Right atrium auricular region (tissue), 2 donors: ENCODE measurements at places on chromosomes 13 and 19.

- H3K27me3 ChIP-seq, result no peaks in the 10 kb centered on the region
- no peak overlapping the region for H3K4me3 ChIP-seq
- no peak overlapping the region for H3K27ac ChIP-seq
- peak; percentile 42 for DNase-seq
These were observed 130.5 kb downstream of the ATP11A start for GRCh38 chr13:112820318-112820717.

DNA sequence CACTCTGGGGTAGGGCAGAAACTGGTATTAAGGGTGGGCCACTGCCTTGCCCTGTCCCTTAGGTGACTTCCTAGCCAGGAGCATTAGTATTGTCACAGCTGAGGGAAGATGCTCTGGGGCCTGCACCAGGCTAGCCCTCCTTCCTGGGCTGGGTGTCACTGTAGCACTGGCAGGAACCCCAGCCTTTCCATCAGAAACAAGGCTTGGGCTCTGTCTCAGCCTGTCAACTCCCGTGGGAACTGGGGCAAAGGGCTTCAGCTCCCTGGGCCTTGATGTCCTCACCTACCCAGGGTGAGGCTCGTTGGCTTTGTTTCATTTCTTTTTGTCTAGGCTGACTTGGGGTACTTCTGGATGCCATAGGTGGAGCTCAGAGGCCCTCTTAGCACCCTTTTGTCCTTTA lies 18.0 kb downstream of the PAF1 start:
- no peak overlapping the region for H3K4me3 ChIP-seq
- H3K36me3 ChIP-seq, result peaks cover 59% of the 10 kb centered on the region
- no peak for DNase-seq
- peaks cover 23% of the 10 kb centered on the region for H3K4me1 ChIP-seq

DNA sequence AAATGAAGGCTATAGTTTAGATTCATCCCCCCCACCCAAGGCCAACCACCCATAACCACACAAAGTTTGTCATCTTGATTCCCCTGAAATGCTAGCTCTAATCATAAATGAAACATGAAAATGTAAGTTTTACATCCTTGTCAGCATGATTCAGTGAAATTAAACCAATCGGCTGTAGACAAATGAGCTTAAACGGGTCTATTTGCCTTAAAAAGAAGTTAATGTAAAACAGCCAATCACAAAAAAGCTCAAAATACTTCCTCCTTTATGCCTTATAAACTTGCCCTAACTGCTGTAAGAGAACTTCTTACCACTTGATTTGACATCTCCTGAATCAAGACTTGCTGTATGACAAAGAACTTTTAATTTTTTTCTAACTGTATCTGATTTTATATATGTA lies 34.5 kb upstream of the MRI1 start:
- H3K4me1 ChIP-seq, result peaks cover 21% of the 10 kb centered on the region
- H3K4me3 ChIP-seq, result no peak overlapping the region
- H3K27ac ChIP-seq, result no peak overlapping the region
- H3K27me3 ChIP-seq, result no peaks in the 10 kb centered on the region
- no peaks in the 10 kb centered on the region for H3K36me3 ChIP-seq
- no peak for DNase-seq

GRCh38 chr13:46124531-46124966 lies 19.7 kb upstream of the CPB2 start:
- no peak overlapping the region for H3K4me3 ChIP-seq
- peaks cover 14% of the 10 kb centered on the region for H3K4me1 ChIP-seq
- no peak overlapping the region for H3K27ac ChIP-seq
- no peak for DNase-seq
- H3K27me3 ChIP-seq, result no peaks in the 10 kb centered on the region

GRCh38 chr13:74687442-74688182 lies 553.4 kb upstream of the KLF12 start:
- H3K4me1 ChIP-seq, result no peaks in the 10 kb centered on the region
- DNase-seq, result no peak
- H3K27ac ChIP-seq, result no peak overlapping the region
